Stimulated activated CD4-positive, alpha-beta T cell treated with anti-CD3 and anti-CD28 coated beads, Interleukin-15, amount 100 ng/mL, for 24 hours (primary cell): ENCODE measurements at places on chromosomes 16 and 17.

DNA sequence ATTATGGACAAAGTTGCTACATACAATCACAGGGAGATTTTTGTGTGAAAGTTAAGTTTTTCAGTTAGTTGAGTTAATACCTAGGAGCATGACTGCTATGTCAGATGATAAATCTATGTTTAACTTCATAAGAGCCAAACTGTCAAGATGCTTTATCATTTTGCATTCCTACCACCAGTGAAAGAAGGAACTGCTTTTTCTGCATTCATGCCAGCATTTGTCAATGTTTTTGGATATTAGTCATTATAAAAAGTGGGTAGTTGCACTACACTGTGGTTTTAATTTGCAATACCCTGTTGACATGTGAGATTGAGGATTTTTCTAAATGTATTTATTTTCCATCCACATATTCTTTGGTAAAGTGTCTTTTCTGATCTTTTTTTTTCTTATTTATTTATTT lies 434.0 kb upstream of the MON1B start:
- DNase-seq = no peak

GRCh38 chr16:86706726-86707125 lies 128.4 kb downstream of the FOXL1 start:
- DNase-seq = no peak

- DNase-seq = no peak
Measured at GRCh38 chr16:56800355-56800754, 64.7 kb upstream of the SLC12A3 start.

DNA sequence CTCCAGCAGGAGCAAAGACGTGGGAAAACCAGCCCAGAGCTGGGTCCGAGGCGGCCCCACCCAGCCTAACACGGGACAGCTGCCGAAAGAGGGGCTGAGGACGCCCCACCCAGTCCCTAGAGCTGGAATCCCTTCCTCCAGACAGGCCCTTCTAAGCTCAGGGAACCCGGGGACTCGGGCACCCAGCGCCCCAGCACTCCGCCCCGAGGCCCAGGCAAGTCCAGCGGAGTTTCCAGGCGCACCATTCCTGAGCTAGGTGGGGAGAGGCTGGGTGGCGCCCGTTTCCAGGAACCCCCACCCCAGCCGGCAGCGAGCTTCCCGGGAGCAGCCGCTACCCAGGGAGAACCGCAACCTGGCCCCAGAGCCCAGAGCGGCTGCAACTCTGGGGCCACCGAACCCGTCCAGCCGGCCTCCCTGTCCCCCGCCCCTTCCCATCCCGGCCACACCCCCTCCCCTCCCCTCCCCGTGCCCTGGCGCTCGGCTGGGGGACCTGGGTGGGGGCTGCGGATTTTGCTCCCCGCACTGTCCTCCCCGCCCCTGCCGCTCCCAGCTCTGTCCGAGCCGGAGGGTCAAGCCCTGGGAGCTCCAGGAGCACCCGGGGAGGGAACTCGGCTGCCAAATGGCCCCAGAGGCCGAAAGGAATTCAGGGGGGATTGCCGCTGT lies 536 bp downstream of the TMC6 start:
- DNase-seq = peak; percentile 48

GRCh38 chr17:40459636-40460603 lies 16.7 kb downstream of the IGFBP4 start:
- no peak for DNase-seq

- DNase-seq = no peak
Measured at GRCh38 chr16:51919736-51920135, 627.2 kb downstream of the TOX3 start.

- DNase-seq = no peak
Measured at GRCh38 chr16:84888450-84888849, 68.7 kb downstream of the CRISPLD2 start.
